ENCODE measurements at places on chromosomes 16 and 17.

DNA sequence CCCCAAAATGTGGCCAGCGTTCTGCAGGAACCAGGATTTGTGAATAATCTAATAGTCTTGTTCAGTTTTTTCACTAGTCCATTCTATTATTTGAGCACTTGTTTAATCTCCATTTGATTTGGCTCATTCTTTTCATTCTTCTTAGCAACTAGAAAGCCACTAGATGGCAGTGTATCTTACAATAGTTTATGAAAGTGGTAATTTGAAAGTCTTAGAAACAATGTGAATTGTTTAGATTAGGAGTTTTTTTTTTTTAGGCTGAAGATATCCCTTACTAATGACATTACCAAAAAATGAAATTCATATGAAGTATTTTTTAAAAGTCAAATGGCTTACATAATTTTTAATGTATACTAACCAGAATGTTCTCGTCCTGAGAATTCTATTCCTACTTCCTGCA is 6.7 kb downstream of the ERI2 start:
- DNase-seq = no peak

DNA sequence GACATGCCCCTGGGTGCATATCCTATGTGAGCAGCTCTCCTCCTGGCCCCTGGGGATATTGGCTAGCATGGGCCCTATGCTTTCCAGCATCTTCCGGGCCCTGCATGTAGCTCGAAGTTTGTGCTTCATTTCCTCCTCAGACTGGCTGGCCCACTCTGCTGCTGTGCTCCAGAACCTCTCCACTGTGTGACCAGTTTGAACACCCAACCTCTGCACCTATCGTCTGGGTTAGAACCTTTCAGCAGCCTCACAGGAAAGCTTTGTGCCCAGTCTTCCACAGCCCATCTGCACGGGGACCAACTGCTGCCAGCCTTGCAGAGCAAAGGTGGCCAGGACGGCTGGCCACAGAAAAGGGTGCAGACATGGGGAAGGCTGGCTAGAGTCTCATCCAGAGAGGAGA is 10.2 kb upstream of the CLEC18B start:
- DNase-seq = no peak

GRCh38 chr17:83103200-83103942 is 24.0 kb downstream of the METRNL start:
- no peak for DNase-seq

DNA sequence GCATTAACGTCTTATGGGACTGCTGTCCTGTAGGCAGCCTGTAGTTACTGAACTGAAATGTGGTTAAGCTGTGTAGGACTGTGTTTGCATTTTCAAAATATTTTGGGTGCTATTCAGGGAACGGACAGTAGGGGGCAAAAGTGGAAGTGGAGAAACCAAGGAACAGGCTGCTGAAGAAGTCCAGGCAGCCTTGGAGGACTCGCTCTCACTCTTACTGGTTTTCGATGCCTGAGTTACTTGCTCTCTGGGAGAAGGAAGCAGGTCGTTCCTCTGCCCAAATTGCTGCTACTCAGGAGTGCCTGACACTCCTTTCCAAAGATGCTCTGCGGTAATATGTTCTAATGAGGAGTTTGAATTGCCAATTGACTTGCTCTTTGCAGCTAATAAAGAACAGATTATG is 64.5 kb upstream of the RBFOX1 start:
- no peak for DNase-seq

DNA sequence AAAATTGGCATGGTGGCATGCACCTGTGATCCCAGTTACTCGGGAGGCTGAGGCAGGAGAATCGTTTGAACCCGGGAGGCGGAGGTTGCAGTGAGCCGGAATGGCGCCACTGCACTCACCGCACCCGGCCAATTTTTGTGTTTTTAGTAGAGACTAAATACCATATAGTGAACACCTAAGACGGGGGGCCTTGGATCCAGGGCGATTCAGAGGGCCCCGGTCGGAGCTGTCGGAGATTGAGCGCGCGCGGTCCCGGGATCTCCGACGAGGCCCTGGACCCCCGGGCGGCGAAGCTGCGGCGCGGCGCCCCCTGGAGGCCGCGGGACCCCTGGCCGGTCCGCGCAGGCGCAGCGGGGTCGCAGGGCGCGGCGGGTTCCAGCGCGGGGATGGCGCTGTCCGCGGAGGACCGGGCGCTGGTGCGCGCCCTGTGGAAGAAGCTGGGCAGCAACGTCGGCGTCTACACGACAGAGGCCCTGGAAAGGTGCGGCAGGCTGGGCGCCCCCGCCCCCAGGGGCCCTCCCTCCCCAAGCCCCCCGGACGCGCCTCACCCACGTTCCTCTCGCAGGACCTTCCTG is at the start of gene HBQ1:
Gene HBQ1 (plus strand): TSS at position 359 of the 575 bp plus-strand sequence. CDS start 28 bp downstream, at position 387.
- DNase-seq = peak; percentile 35

DNA sequence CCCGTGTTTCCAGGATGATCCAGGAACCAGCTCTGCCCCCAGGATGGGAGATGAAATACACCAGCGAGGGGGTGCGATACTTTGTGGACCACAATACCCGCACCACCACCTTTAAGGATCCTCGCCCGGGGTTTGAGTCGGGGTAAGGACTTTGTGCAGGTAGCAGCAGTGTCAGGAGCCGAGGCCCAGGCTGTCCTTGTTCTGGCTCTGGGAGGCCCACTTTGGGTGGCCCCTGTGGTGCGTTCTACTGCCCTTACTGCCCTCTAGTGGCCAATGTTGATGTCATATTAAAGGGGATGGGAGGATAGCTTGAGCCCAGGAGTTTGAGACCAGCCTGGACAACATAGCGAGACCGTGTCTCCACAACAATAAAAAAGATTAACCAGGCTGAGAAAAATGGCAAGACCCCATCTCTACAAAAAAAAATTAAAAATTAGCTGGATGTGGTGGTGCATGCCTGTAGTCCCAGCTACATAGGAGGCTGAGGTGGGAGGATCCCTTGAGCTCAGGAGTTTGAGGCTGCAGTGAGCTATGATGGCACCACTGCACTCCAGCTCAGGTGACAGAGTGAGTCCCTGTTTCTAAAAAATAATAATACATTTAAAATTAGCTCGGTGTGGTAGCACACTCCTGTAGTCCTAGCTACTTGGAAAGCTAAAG is 20.9 kb upstream of the CLEC18A start:
- DNase-seq = no peak

GRCh38 chr17:82217120-82217529 is 4.5 kb upstream of the CCDC57 start:
- DNase-seq = no peak

DNA sequence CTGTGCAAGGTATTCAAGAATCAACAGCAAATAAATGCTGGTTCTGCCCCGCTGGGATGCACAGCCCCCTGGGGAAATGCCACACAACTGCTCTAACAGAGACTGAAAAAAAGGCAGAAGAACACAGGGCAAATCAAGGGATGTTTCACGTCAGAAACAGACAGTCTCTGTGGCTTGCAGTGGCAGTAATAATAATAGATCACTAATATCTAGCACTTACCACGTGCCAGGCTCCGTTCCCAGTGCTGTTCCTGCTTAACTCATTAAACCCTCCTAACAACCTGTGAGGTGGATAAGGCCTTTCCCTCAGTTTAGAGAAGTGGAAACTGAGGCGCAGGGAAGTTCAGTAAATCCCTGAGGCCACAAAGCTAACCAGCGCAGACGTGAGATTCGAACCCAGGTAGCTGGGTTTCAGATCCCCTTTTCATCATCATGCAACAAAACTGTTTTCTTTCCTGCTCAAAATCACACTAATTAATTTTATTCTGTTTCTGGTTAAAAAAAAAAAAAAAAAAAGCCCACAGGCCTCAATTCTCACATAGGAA is 36.7 kb downstream of the ARHGAP17 start:
- no peak for DNase-seq

- DNase-seq = no peak
Measured at GRCh38 chr17:50289991-50290702, 15.9 kb downstream of the TMEM92 start.

- DNase-seq = no peak
Measured at GRCh38 chr17:49779739-49780231, 8.7 kb upstream of the KAT7 start.

- DNase-seq = no peak
Measured at GRCh38 chr17:73841431-73842060, 197.3 kb upstream of the SDK2 start.

Data from activated naive CD4-positive, alpha-beta T cell (primary cell).